ENCODE measurements at places on chromosomes 5 and 9. TPM values are rescaled to one million over a fixed set of nuclear protein-coding genes. Genes with fewer than 3 reads are reported as not detected.

DNA sequence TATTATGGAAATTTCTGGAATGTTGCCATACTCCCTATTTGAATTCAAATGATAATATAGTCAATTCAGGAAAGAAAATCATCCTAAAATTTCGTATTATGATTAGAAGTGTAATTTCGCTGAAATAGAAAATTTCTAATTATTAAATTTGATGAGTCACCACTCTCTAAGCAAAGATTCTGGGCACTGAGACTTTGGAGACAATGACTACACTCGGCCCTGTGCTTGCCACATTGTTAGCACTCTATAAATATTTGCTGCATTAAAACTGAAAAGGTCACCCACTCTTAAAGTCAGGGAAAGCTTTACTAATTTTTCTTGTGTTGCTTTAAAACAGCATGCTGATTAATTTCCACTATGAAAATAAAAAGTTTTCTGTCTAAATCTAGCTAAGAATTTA, 240.3 kb downstream of the TLE4 start:
- H3K4me1 ChIP-seq, result peaks cover 8% of the 10 kb centered on the region

DNA sequence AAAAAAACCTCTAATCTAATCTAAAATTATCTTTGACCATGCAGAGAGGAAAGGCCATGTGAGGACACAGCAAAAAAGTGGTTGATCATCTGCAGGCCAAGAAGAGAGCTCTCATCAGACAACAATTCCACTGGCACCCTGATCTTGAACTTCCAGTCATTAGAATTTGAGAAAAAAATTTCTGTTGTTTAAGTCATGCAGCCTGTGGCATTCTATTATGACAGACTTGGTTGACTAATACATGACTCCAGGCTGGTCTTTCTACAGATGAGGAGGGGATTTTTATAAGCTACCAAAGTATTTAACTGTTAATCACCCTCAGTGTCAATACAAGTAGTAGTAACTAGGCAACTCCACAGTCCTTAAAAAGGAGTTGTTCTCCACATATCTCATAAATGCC, 358.5 kb upstream of the RGMB start:
- H3K27ac ChIP-seq, result no peak overlapping the region
- H3K4me3 ChIP-seq, result no peak overlapping the region
- DNase-seq, result no peak
- no peaks in the 10 kb centered on the region for H3K36me3 ChIP-seq
- no peaks in the 10 kb centered on the region for H3K27me3 ChIP-seq

C9orf50 gene
- not detected for polyA plus RNA-seq

GRCh38 chr9:124611106-124611505, 103.9 kb upstream of the NR5A1 start:
- no peaks in the 10 kb centered on the region for H3K36me3 ChIP-seq
- no peak overlapping the region for H3K4me3 ChIP-seq
- no peaks in the 10 kb centered on the region for H3K27me3 ChIP-seq
- H3K27ac ChIP-seq, result no peak overlapping the region

DNA sequence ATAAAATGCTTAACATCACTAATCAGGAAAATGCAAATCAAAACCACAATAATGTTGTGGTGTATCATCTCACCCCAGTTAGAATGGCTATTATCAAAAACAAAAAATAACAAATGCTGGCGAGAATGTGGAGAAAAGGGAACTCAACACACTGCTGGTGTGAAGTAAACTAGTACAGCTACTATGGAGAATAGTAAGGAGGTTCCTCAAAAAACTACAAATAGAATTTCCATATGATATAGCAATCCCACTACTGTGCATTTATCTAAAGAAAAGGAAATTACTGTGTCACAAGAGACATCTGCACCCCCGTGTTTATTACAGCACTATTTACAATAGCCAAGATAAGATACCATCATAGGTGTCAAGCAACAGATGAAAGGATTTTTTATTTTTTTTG, 214.5 kb upstream of the RASA1 start:
- peaks cover 2% of the 10 kb centered on the region for H3K4me1 ChIP-seq
- no peaks in the 10 kb centered on the region for H3K27me3 ChIP-seq
- H3K27ac ChIP-seq, result no peak overlapping the region
- no peak for DNase-seq
- H3K4me3 ChIP-seq, result no peak overlapping the region
- H3K36me3 ChIP-seq, result no peaks in the 10 kb centered on the region
